Germinal center (tissue), 1 donor: ENCODE measurements at places on chromosomes 3 and 15.
A peak's percentile ranks its signal among the peaks of the same experiment; 100 is the strongest.

DNA sequence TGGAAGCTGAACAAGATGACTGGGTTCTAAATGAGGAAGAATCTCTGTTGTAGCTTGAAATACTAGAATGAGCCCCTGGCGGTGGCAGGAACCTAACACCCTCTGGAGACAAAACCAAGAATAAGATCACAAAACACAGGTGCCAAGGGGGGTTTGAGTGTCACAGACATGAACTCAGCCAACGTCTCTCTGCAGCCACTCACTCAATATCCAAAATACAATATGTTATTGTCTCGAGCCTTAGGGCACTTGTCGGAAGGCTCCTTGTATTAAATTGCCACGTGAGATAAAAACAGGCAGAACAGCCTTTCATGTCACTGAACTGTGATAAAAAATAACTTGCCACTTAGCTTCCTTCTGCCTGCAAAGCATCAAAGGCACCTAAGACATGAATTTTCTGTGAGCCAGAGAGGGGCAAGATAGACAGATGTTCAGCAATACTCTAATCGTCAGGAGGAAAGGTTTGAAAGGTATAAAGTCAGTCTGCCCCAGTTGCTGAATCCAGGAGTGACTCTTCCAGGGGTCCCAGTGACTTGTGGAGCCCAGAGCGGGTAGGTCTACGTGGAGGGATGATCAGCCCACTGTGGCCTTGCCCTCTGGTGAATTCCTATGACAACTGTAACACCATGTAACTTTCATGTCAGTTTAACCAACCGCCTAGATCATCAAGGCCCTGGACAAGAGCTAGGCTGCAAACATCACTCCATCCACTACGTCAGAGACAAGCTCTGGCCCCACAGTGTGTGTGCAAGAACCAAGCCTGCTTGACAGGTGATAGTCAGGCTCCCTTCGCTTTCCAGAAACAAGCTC, 165.2 kb downstream of the OSBPL10 start:
- DNase-seq = peak; percentile 14

DNA sequence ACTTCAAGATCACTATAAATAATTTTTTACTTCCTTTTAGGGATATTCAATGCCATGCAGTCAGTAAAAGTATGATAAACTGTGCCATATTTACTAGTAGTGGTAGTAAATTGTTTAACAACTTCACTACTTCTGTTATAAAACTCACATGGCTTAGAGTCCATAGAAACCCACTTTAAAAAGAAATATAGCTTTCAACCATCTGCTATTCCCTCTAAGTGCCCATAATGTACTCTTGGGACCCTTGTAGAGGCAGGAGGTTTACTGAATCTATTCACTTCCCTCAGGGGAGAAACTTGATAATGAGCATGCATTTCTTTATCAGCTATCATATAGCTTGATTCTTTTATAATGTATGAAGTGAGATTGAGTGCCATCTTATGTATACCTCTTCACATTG, 1448.4 kb upstream of the ALCAM start:
- DNase-seq = no peak

GRCh38 chr3:22627993-22628499, 575.1 kb upstream of the UBE2E2 start:
- DNase-seq = no peak

- no peak for DNase-seq
Measured at GRCh38 chr15:33623010-33623409, 312.2 kb downstream of the RYR3 start.
